ENCODE measurements at places on chromosomes 2 and 18.

GRCh38 chr2:135785032-135785431, 43.4 kb downstream of the UBXN4 start:
- no peak for DNase-seq

GRCh38 chr2:241815477-241816430, 6.8 kb downstream of the NEU4 start:
- DNase-seq: no peak

DNA sequence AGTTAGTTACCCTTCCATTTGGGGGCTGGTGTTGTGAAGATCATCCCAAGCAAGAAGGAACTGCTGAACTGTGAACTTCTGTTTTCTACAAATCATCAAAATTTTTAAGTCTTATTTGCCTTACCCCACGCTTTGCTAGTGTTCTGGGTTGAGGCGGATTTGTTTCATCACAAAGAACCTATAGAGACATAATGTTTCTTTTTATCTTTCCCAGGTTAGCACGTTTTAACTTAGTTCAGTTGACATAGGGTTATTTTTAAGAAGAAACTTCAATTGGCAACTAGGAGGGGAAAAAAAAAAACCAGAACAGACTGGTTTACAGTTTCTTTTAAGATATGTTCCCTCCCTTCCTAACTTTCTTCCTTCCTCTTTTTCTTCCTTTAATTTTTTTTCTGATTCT, 31.1 kb upstream of the CERS6 start:
- no peak for DNase-seq

DNA sequence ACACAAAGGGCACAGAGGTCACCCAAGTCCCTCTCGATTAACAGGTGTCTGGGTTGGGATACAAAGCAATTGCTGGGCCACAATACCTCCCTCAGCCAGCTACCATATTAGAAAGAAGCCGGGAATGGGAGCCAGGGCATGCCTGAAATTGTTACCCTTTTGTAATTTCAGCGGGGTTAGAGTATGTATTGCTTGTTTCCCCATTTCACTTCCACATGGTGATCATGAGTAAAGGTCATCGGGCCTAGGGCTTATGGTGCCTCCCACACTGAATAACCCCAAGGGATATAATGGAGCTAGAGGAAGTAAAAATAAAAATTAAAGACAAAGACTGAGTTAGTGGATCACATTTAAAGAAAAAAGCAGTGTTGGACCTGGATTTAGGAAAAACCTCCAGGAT, 437.2 kb upstream of the KLHL29 start:
- DNase-seq: no peak

DNA sequence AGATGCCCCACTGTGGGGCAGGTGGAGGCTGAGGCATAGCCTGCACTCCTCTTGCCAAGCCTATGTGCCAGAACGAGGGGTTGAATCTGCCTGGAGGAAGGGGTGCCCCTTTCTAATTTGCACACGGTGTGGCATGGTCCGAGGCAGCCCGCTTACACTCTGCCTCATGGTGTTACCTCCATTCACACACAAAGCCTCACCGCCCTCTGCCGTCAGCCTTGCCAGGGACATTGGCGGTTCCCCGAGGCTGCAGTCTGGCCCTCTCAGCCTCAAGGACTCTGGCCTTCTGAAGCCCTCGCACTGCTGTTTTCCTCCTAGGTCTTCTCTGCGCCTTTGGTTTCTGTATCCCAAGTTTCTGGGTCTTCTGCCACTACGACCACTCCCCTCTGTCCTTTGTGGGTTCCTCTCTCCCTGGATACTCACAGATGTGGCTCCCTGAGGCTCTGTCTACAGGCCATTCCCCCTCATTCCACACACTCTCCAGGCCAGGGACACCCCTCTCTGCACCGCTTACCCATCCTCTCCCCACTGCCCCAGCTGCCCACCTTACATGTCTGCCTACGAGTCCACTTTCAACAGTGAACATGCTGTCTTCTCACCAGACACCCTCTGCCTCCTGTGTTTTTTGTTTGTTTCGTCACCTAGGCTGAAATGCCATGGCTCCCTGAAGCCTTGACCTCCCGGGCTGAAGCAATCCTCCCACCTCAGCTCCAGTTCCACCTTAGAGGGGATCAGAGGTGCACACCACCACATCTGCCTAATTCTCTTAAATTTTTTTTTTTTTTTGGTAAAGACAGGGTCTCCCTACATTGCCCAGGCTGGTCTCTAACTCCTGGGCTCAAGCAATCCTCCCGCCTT, 7.9 kb upstream of the ASPRV1 start:
- DNase-seq: no peak

- DNase-seq: no peak
Observed at GRCh38 chr2:131152074-131152473, 46.9 kb downstream of the PLEKHB2 start.

DNA sequence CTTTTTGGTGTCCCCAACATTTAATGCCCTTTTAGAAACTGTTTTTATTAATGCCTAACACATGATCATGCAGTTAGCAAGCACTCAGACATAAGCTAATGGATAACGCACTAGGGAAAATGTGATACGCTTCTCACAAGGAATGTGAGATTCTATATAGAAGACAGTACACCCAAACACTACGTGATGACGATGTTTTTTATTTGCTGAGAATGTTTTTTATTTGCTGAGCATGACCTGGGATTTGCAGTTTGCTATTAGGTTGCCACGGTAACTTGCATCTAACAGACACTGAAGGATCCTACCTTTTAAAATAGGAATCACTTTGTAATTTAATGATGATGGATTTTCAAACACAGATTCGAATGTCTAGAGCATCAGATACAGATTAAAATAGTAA, 4.9 kb downstream of the SMC6 start:
- no peak for DNase-seq

- no peak for DNase-seq
Observed at GRCh38 chr2:97963079-97963406, 32.7 kb downstream of the TMEM131 start.

DNA sequence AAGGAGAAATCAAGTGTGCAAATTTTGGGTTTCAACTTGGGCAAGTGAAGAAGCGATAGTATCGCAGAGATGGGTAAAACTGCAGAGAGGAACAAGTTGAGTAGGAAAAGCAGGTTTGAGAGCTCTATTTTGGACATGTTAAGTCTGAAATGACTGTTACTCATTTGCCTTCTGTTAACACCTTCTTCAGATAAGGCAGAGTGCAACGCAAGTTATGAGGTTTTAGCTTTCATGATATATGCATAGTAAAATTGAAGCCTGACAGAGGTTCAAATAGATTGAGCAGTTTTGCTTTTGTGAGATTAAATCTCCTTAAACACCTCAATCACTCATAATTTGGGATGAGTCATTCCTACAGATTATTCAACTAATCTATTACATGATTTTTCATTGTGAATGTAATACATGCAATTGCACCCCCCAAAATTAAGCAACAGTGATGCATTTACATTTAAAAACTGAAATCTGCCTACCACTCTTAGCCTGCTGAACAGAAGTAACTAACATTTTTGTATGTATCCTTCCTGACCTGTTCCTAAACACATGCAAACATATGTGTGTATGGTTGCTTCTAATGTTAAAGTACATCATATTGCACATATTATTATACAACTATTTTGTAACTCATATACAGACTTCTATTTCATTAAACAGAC, 575.4 kb downstream of the ARHGAP15 start:
- no peak for DNase-seq

DNA sequence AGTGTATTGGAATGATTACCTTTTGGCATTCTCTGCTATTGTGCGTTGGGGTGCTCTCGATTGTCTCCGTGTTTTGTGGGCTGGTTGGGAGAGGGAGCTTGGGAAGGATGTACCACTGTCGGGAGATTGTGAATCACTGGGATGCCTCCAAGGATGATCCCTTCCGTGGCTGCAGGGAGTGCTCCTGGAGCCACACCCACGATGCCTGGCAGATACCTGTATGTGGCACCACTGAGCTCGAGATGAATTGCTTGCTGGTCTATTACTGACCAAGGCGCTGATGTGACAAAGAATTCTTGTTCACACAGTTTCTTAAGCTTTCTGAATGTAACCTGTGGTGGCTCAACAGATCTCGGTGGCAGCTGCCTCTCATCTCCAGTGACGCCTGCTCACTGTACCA, 159.7 kb upstream of the LHCGR start:
- no peak for DNase-seq

GRCh38 chr18:62876828-62877227, 161.5 kb downstream of the PHLPP1 start:
- DNase-seq: no peak

DNA sequence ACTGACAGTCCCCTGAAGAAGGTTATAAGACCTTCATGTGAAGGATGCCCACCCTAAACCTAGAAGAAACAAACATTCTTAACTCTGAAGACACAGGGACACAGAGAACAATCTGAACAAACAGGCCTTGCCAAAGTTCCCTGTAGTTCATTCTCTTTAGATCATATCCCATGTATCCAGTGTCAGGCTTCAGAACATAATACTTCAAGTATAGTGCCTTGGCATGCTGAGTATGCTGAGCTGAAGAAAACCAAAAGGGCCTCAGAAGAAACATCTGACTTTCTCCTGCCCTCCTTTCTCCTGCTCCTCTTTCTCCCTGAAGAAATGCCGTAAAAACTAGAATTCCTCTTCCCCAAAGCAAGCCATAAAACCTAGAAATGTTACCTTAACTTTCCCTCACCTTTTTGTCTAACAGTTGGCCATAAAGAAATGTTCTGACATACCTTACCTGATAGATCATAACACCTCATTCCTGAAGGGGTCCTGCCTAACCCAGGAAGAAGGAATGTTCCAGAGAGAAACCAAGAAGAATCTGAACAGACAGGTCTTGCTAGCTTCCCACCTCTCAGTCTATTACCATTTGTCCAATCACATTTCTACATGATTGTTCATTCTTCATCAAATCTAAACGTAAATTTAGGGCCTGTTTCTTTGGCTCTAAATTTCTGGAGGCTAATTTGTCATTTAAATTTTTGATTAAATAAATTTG, 160.1 kb upstream of the ZC3H15 start:
- no peak for DNase-seq

DNA sequence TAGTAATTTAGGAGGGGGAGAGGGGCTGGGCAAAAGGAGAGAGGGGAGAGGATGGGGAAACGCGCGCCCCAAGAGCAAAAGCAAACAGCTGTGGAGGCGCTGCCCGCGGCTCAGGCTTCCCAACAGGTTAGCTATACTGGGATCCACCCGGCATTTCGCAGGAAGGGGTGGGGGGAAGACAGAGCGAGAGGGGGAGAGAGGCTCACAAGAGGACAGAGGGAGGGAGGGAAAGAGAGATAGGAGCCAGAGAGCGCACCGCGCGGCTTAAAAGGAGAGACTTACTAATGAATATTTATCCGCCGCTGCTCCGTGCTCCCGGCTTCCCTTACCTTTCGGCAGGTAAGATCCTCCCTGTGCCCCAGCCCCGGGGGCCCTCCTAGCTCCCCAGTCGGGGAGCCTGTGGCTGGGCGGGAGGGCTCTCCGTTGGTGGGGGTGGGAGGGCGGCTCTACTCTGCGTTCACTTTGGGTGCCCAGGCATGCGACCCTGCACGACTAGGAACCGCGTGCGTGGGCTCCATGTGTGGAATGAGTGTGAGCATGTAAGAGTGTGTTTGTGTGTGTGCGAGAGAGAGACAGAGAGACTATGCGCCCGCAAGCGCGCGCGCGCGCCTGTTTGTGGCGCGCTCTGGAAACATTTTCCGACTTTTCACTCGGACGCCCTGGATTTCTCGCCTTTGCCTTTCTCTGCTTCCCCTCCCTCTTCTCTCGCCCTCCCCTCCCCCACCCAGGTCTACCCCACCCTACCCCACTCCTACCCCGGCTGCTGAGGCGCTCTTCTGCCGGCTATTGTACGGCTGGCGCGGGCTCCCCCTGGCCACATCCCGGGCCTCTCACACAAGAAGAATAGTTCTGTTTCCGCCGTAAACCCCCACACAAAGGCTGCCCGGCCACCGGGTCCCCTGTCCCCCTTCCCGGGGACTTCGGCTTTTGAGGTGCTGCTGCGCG, 7.2 kb upstream of the SIX3 start:
- DNase-seq: no peak

GRCh38 chr18:41922841-41923240, 32.2 kb upstream of the PIK3C3 start:
- DNase-seq: no peak

- DNase-seq: no peak
Observed at GRCh38 chr18:75779450-75779849, 351.9 kb upstream of the SMIM21 start.

GRCh38 chr2:55590810-55591440, 26.5 kb downstream of the PPP4R3B start:
- no peak for DNase-seq

DNA sequence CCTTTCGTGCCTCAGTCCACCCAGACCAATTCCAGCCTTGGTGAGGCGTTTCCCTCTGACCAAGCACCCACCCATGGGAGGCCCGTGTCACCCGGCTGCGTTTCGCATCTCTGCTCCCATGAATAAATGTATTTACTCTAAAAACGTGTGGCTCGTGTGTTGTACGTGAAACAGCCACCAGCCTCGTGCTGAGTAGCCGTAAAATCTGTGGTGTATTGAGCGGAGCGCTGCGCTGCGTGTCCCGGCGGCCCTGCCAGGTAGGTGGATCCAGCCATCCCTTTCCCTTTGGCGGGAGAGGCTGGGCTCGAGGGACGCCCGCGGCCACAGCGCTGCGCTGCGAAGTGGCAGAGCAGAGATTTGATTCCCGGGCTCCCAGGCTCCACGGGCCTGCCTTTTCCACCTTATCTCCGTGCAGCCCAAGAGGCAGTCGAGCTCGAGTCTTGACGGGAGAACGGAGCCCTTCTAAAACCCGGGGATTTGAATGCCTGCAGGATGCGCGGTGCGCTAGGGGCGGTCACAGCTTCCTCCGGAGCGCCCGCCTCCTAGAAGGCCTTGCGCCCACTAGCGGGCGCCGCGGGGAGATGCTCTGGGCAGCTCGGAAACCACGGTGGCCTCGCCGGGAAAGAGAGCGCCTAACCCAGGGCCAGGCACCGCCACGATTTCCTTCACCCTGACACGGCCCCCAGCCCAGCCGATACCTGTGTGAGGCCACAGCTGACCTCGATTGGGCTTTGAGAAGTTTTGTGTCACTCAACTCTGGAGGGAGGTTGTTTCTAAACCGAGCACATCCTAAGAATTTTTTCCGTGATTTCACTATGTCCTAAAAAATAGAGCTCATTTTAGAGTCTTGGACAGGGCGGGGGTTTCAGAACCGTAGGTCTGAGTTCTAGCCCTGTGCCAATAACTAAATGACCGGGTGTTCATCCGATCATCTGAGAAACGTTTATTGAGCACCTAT, 3.9 kb upstream of the PSMD1 start:
- DNase-seq: no peak

DNA sequence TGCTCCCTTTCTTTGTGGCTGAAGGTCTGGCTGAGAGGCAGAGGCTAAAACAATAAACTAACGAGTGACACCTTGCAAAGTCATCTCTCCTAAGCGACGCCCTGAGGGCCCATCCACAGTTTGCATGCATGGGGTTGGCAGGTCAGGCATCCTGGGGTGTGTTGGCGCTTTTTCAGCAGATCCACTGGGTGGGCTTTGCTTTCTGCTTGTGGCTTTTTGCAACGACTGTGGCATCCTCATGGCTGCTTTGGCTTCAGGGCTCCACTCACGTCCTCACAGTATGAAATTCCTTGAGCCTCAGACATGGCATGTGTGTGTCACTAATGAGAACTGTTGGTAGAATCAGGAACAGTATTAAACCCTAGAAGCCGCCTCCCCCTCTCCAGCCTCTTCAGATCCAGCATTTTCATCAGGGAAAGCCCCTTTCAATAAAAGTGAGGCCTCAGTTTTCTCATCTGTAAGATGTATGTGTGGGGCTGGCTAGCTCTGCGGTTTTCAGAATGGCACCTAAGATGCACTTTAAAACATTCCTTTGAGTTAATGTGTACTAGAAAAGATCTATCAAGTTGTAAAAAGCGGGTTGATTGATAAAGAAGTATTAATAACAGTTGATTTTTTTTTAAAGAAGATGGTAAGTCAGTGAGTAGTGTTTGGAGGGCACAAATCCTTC, 72.5 kb downstream of the SH3BP4 start:
- DNase-seq: no peak

- no peak for DNase-seq
Observed at GRCh38 chr18:25166113-25166512, 185.9 kb downstream of the ZNF521 start.

All from cortex of kidney (tissue), 1 donor.